ENCODE measurements at places on chromosomes 3 and 15. TPM values are rescaled to one million over a fixed set of nuclear protein-coding genes. Genes with fewer than 3 reads are reported as not detected.

DNA sequence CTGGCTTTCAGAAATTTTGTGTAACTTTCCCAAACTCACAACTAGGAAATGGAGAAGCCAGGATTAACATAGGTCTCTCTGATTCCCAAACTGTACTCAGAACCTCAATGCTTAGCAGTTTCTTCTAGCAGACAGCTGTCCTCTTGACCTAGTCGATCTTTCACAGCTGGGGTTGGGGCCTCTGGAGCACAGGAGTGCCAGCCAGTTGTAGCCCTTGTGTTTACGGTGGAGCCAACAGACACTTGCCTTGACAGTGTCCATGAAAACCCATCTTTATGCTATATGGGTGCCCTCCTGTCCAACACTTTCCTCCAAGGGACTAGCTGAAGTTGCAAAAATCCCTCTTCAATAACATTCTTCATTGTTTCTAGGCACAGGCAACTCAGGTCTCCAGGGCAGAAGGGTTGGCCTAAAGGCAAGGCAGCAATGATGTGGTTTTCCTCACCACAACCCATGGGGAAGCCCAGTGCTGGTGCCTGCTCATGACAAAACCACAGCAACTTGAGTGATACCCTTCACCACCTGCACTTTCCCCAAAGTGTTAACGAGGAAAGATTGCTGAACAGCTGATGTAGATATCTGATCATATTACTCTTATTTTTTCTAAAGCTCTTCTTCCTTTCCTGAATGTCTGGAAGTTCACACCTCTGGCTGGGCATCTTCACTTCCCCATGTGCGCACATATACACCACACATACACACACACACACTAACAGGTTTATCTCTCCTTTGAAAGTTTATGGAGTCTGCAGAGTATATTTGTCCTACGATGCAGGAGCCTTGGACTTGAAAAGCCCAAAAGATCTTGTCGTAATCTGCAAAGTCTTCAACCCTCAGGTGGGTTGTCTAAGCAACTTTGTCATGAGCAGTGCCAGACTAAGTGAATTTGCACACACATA is 11.0 kb upstream of the KNG1 start:
- no peak for DNase-seq

DNA sequence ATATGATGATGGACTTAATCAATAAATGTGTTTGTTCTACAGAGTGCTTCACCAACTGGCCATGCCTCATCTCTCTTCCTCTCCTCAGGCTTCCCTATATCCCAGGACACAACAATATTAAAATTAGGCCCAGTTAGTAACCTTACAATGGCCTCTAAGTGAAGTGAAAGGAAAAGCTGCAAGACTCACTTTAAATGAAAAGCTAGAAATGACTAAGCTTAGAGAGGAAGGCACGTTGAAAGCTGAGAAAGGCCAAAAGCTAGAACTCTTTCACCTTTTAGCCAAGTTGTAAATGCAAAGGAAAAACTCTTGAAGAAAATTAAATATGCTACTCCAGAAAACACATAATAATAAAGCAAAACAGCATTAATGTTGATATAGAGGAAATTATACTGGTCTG is 1010.3 kb downstream of the NAALADL2 start:
- DNase-seq, result no peak

GRCh38 chr3:193165431-193166120 is 75.4 kb upstream of the PLAAT1 start:
- no peak for DNase-seq

DNA sequence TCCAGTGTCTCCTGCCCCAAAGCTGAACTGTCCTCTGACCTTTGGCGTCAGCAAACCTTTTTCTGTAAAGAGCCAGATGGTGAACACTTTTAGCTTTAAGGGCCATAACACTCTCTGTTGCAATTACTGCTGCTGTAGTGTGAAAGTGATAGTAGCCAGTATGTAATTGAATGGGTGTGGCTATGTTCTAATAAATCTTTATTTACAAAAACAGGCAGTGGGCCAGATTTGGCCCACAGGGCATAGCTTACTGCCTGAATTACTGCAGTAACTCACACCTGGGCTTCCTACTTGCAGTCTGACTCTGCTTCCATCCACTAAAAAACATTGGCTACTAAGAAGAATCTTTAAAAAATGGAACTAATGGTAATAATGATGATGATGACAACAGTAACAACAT is 68.0 kb upstream of the SLC6A11 start:
- DNase-seq, result no peak

- no peak for DNase-seq
Observed at GRCh38 chr3:197337214-197337613, 38.8 kb upstream of the DLG1 start.

- DNase-seq, result peak; percentile 99
Observed at GRCh38 chr15:31396881-31397560, 70.4 kb downstream of the KLF13 start.

DNA sequence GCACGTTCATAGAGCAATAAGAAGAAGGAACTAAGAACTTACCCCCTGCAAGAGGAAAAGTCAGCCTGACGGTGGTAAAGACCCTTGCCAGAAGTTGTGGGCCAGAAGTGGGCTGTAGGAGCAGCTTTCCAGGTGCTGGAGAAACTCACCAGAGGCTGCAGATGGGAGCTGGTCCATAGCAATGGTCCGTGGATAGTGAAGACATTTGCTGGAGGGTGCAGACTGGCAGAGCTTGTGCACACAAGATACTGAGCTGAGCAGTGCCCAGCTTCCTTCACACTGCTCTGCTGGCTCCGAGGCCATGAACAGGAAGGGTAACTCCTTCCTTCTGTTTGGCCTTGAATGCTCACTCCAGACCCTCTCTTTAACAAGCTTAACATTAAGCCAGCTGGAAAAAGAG is 149.8 kb upstream of the BNIP2 start:
- DNase-seq, result no peak

DNA sequence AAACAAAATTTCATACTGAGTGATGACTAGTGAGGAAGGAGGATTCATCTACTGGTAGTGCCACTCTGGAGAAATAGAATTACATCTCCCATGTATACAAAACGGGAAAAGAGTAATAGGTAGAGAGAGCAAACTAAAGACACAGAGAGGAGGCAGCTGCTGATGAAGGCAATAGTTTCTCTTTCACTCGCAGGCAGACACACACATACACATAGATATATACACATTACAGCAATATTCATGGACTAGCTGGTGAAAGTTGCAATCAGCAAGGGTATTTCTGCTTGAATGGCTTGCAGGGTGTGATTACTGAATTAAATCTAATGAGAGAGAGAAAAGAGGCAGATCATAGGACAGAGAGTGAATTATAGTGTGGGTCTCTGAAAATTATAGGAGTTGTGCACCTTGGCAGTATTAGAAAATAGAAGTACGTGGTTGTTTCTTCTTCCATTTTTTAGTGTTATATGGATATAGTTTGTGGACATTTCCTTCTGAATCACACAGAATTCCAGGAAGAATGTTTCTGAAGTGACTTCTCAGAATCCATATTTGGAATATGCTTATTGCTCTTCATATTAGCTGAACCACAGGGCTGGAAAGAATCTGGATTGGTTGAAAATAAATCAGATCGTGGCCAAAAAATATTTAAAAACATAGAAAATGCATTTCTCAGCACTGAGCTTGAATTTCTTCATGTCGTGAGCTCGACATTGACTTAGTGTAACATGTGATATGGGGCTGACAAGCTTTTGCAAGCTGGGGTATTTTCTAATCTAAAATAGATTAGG is 991.2 kb downstream of the TUSC7 start:
- no peak for DNase-seq

The TNNC1 gene
- 73.7 TPM for total RNA-seq

The DPPA4 gene
- not detected for total RNA-seq

DNA sequence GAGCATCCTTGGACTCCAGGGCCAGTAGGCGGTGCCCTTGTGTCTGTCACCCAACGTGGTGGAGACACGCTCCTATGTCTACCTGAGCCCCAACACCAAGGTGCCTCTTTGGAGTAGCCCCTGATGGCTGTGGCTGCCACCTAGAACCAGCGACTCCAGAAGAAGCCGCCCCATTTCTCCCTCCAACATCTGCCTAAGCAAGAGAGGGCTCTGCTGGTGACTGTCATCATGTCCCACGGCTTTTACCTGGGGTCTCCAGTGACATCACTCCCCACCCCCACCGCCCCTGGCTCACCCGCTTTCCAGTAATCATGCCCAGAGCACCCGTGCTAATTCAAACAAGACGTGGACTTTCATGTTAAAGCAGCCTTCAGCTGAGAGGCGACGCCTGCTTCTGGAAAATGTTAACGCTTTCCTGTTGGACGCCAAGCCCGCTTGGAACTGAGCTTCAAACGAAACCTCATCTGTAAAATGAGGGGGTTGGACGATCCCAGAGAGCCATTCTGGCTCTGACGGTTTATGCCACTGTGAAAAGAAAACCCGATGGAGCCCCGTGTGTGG is 57.0 kb downstream of the ISG20 start:
- no peak for DNase-seq

GRCh38 chr3:170437696-170438407 is 19.2 kb downstream of the CLDN11 start:
- DNase-seq, result no peak

DNA sequence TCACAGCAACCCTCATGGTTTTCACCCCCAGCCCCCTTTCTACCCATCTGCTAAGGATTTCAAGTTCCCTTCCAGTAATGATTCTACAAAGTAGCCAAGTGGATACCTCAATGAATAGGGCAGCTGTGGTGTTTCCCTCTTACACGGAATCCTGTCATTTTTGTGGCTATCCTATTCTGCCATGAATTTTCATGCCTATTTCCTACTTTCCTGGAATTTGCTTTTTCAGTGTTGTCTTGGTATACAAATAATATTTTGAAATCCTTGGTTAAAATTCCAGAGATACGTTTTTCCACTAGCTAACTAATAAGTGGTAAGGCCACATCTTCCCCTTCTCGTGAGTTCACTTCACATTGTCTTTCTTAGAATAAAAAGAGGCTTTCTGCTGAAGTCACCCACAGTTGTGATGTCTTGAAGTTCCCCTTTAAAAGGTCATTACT is 7.5 kb downstream of the ADPRH start:
- no peak for DNase-seq

The TRIM42 gene
- total RNA-seq, result not detected

- no peak for DNase-seq
Observed at GRCh38 chr3:173938159-173938558, 540.6 kb downstream of the NLGN1 start.

DNA sequence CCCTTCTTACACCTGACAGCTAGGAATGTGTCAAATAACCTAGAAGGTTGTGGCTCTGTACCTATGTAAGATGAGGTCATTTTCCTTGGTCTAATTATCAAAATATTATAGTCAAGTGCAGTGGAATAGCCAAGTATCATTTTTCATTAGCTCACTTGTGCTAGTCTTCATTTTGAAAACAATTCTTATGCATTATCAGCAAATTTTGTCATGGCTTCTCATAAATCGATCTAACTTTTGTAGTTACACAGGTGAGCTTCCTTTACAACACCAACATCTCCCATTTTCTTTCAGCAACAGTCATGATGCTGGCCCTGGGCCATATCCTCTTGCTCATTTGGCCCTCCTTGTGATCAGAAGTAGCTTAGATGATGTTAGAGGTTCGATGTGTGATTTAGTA is 10.3 kb downstream of the TXNRD3 start:
- no peak for DNase-seq

DNA sequence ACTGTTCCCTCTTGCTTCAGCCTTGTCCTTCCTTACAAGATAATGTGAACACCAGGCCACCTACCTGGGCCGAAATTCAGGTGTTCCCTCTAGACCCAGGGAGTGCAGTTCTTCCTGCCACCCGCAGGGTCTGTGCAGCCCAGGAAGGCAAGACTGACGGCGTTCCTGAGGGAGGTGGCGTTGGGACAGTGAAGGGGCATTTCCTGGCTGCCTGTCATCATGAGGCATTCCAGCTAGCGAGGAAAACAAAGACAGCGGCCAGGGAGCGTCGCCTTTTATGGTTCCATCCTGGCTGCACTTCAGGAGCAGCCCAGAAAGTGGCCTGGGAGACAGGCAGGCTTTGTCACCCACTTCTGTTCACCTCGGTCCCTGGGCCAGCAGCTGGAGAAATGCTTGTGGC is 84.8 kb upstream of the WNT5A start:
- DNase-seq, result no peak

The NPAP1 gene
- total RNA-seq, result not detected

DNA sequence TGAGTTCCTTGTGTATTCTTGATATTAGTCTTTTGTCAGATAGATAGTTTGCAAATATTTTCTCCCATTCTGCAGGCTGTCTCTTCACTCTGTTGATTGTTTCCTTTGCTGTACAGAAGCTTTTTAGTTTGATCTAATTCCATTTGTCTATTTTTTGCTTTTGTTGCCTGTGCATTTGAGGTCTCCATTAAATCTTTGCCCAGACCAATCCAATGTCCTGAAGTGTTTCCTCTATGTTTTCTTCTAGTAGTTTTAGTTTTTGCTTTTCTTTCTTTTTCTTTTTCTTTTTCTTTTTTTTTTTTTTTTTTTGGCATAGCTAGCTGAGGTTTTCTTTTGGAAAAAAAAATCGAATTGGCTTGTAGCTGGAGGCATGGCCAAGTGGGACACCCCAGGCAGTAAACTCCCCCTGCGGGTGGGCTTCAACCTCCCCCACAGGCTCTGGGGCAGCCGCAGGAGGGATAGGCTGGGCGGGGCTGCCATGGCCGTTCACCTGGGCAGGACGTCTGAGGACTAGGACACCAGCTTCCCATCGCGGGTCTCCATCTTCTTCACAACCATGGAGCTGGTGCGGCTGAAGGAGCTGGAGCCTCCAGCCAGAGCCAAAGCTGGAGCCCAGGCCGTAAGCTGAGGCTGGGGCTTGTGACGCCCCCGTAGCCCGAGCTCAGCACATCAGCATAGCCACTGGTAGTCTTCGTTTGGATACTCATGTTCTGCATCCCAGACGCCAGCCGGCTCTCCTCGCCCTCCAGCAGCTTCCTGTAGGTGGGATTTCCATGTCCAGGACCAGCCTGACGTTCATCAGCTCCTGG is 16.2 kb upstream of the PSTPIP1 start:
- no peak for DNase-seq

The BNC1 gene
- 31.6 TPM for total RNA-seq

- no peak for DNase-seq
Observed at GRCh38 chr3:57093971-57094535, 33.6 kb downstream of the SPATA12 start.

DNA sequence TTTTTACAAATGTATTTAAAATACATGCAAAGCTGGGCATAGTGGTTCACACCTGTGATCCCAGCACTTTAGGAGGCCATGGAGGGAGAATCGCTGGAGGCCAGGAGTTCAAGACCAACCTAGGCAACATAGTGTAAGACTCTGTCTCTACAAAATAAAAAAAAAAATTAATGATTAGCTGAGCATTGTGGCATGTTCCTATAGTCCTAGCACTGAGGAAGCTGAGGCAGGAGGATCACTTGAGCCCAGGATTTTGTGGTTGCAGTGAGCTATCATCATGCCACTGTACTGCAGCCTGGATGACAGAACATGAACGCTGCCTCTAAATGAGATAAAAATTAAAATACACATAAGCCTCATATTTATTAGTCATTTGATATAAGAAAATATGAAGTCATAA is 142.8 kb downstream of the TCF12 start:
- DNase-seq, result no peak

The AADACL2 gene
- 78.2 TPM for total RNA-seq

GRCh38 chr3:140856905-140857304 is 84.7 kb upstream of the SLC25A36 start:
- no peak for DNase-seq

The TIMP4 gene
- total RNA-seq, result 5.2 TPM

The ITIH1 gene
- total RNA-seq, result not detected

The ITIH4 gene
- total RNA-seq, result 2.6 TPM

GRCh38 chr3:17194116-17194515 is 309.4 kb downstream of the PLCL2 start:
- DNase-seq, result no peak
